RPMI7951 (cell line): ENCODE measurements at places on chromosomes 3 and 15. TPM values are rescaled to one million over a fixed set of nuclear protein-coding genes. Genes with fewer than 3 reads are reported as not detected.

Gene CORO2B
- total RNA-seq = 5.6 and 5.9 TPM in 2 replicates

Gene SLC9A9
- total RNA-seq = 0.84 and 3.6 TPM in 2 replicates

Gene SLC12A1
- total RNA-seq = 0.10 TPM in 1 of 2 replicates, not detected in the other

Gene ZNF774
- total RNA-seq = 2.9 and 3.7 TPM in 2 replicates

- no peak for DNase-seq
Observed at GRCh38 chr15:23002920-23003319, 22.8 kb upstream of the CYFIP1 start.

DNA sequence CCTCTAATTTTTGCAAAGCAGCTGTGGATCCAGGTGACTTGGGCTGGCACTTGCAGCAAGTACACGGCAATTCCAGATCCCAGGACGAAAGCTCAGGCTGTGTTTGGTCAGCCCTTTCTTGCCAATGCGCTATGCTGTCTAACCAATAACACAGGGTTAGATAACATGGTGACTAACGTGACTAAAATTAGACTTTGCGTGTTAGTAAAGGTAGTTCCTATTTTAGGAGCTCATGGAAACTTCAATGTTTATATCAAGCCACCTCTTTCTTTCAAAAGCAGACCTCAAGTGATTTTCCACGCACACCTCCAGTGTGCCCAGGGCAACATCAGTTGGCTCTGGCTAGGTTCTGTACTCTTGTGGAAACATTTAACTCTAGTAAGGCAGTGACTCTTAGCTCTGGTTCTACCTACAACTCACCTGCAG lies 32.5 kb downstream of the CDCP1 start:
- DNase-seq = peak; percentile 93

DNA sequence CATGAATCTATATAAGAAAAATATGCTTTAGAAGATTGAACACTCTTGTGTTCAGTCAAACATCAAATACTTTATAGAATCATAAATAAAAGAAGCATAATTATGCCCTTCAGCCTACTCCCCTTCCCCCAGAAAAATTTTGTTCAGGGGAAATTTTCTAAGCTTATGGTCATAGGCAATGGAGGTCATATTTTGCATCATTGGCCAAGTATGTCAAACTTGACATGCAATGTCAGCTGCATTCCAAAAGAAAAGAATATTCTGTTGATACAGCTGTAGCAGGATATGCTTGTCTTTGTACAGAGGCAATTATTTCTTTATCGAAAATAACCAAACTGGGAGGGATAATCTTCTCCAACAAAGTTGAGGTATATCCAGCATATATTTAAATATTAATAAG lies 328.2 kb downstream of the ZIC1 start:
- no peak for DNase-seq

DNA sequence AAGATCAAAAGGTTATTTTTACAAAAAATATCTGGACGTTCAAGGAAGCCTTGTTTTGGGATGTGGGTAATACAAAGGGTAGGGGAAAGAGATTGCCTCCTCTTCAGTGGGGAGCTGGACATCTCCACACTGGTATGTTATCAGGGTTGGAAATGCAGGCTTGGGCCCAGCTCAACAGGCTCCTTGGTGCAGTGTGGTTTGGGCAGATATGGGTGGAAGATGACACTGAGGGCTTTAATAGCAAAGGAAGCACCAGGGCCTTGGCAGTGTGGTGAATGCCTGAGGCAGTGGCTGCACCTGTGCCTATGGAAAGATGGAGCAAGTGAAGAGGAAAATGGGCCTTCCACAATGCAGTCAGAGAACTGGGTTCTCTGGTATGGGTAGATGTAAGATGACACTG lies 11.2 kb upstream of the MED12L start:
- no peak for DNase-seq

- DNase-seq = no peak
Observed at GRCh38 chr3:5732081-5732480, 544.6 kb downstream of the EDEM1 start.

DNA sequence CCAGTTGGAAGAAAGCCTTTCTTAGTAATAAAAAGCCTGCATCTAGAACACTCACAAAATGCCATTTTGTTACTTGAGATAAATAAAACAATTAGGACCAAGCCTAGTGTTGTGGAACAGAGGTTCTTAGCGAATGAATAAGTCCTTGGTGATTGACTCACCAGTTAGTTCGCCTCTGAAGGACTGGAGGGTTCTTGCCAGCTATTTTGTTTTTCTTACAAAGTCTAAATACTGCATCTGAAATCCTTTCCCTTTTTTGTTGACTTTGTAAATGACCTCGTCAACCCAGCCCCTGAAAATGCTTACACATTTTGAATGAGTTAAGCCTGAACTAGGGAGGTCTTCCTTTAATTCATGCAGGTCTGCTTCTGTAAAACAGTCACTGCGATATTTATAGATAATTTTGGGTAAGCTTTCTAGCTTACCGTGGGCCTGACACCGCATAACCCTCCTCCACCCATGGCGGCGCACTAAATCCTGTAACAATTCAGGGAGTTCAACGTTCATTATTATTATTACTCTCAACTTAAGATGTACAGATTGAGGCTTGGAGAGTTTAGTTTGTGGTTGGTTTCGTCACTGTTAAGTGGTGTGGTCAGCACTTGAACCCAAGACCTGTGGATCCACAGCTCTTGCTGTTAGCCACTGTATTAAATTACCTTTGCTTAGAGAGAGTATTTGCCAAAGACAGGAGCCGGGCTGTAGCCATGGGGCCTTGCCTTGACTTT lies 45.0 kb upstream of the SACM1L start:
- DNase-seq = peak; percentile 46

DNA sequence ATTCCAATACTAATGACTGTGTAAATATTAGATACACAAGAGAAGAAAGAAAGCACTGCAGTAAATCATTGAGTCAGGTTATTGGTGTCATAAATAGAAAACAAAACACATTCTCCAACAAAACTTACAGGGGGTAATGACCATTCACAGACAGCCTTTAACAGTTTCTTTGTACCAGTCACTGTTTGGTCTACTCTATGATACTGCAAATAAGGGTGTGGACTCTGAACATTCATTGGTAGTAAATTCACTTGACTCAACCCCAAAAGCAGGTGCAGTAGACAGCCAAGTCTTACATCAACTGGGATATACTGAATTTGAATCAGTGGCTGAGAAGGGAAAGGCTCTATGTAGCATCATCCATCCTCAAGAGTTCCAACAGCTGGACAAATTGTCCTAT lies 463.5 kb downstream of the FOXP1 start:
- no peak for DNase-seq

DNA sequence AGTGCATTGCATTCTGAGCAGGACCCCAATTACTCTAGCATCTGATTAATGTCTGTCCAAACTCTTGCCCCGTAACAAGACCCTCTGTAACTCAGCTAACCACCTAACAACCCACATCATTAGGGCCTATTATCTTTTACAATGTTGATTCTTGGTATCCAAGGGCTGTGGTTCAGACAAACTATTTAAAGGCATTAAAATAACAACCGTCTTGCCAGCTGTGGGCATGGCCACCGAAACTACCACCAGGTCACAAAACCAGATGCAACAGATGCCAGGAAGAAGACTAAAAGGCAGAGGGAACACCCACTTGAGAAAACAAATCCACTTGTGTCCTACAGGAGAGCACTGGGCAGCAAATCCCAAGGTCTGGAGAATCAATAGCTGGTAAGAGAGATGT lies 262.9 kb downstream of the ERC2 start:
- DNase-seq = peak; percentile 27

- no peak for DNase-seq
Observed at GRCh38 chr3:1830851-1831250, 267.8 kb upstream of the CNTN4 start.

DNA sequence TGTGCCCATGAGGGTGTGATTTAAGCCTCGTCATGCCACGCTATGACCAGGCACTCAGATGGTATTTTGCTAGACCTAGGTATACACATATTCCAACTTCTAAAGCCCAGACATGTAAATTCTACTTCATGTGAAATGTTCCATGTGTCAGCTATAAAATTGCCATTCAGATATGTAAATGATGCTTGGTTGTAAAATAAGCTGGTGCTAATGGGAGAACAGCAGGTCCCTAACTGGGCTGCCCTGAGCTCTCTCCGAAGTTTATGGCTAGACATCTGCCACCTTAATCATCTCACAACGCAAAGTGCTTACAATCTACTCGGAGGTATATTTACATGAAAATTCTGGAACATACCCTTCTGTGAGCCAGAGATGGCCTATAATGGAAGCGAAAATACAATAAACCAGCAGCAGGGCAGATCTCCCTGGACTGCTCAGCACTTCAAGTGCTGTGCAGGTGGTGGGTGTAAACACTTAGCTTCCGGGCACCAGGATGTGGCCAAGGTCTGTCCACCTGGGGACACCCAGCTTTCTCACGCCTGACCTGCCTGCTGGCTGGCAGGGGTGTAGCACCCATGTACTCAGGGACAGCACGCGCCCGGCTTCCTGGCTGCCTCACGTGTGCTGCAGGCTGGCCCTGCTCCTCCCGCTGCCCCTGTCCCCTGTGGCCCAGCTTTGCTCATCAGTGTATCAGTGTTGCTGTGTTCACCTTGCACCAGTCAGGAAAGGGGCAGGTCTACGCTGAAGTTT lies 82.0 kb downstream of the CHDH start:
- no peak for DNase-seq

GRCh38 chr15:31150732-31151231 lies 49.3 kb upstream of the TRPM1 start:
- DNase-seq = no peak

DNA sequence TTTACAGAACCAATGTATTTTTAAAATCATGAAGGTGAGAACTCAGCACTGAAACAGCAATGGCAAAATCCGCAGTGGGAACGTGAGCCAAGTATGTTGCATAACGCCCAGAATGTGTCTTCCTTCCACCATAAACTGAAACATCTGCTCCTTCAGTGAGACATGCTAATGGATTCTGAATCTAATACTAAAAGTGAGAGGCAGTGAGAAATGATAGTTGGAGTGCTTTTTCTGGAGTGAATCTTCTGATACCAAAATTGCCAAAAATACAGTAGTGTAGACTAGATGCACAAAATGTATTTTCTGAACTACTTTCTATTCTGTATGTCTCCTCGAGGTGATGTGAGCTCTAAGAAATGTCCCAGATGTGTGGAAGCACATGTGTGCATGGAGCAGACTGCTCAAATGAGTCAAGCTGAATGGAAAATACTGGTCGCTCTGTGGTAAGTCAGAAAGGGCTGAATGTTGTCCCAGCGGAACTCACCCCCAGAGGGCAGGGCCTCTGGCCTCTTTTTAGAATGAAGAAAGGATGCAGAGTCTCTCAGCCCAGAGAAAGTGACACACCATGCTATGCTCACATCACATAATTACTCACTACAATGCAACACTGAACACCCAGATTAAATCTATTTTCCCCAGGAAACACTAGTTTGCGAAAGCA lies 73.0 kb downstream of the ATP10A start:
- no peak for DNase-seq

- DNase-seq = no peak
Observed at GRCh38 chr3:4071481-4072184, 231.5 kb upstream of the SETMAR start.

DNA sequence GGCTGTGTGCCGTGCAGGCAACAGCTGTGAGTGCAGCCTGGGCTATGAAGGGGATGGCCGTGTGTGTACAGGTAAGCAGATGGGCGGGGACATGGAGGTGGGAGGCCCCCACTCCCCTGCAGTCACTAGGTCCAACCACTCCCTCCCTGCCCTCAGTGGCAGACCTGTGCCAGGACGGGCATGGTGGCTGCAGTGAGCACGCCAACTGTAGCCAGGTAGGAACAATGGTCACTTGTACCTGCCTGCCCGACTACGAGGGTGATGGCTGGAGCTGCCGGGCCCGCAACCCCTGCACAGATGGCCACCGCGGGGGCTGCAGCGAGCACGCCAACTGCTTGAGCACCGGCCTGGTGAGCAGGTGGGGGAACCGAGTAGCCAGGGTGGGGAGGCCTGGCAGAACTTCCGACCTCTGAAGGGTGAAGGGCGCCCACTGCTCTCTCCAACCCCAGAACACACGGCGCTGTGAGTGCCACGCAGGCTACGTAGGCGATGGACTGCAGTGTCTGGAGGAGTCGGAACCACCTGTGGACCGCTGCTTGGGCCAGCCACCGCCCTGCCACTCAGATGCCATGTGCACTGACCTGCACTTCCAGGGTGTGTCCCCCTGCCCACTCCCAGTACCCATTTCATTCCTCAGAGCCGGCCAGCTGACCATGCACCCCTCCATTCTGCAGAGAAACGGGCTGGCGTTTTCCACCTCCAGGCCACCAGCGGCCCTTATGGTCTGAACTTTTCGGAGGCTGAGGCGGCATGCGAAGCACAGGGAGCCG lies 11.6 kb downstream of the NT5DC2 start:
- DNase-seq = no peak

GRCh38 chr3:48431224-48432029 lies 1.5 kb upstream of the PLXNB1 start:
- DNase-seq = no peak
